ENCODE measurements at places on chromosomes 1 and 21. TPM values are rescaled to one million over a fixed set of nuclear protein-coding genes. Genes with fewer than 3 reads are reported as not detected.

The ETV3L gene
- total RNA-seq = not detected

The UROD gene
- 114 TPM for total RNA-seq

The NCAM2 gene
- total RNA-seq = 5.9 TPM

The PLXNA2 gene
- total RNA-seq = 8.0 TPM

The VWA5B1 gene
- total RNA-seq = not detected

The HES3 gene
- total RNA-seq = not detected

The FAM110D gene
- total RNA-seq = not detected

The OR6N2 gene
- total RNA-seq = not detected

The TRPM2 gene
- 0.08 TPM for total RNA-seq

The BRDT gene
- not detected for total RNA-seq

The PCP4L1 gene
- total RNA-seq = not detected

The DPT gene
- total RNA-seq = 8.8 TPM

The TAS1R3 gene
- 0.09 TPM for total RNA-seq

The PRELP gene
- 1.4 TPM for total RNA-seq
